ENCODE measurements at places on chromosomes 11 and 22.

GRCh38 chr11:108491936-108492335 lies 6.2 kb downstream of the POGLUT3 start:
- DNase-seq, result no peak

- DNase-seq, result no peak
These were observed 2.7 kb downstream of the CRYBB1 start for GRCh38 chr22:26615149-26615548.

GRCh38 chr11:125625225-125625629 lies 264 bp downstream of the CHEK1 start:
- DNase-seq, result no peak

GRCh38 chr11:130209954-130210854 lies 50.6 kb downstream of the ST14 start:
- DNase-seq, result no peak

DNA sequence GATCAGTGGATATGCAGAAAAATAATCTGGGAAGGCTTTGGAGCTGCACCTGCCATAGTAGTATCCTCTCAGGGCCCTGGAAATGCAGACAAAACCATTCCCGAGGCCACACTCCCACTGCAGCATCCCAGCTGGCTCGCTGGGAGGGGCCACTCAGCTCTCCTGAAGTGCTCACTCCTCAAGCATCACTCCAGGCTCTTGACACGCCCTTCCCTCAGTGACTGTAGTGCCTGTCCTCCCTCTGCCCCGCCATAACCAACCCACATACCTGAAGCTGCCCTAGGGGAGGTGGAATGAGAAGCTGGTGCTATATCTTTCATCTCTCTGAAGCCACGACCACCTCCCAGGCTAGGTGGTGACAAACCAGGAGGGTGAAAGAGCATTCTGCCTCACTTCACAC lies 4.8 kb downstream of the DSCAML1 start:
- DNase-seq, result no peak

Measured in renal cortical epithelial cell (primary cell).